ENCODE measurements at places on chromosomes 3 and 15.

GRCh38 chr3:74301056-74301455 lies 313.4 kb downstream of the CNTN3 start:
- no peak for DNase-seq

GRCh38 chr3:141178551-141178950 lies 53.1 kb upstream of the PXYLP1 start:
- no peak for DNase-seq

GRCh38 chr15:22780267-22780666 lies 6.2 kb upstream of the NIPA1 start:
- DNase-seq, result no peak

DNA sequence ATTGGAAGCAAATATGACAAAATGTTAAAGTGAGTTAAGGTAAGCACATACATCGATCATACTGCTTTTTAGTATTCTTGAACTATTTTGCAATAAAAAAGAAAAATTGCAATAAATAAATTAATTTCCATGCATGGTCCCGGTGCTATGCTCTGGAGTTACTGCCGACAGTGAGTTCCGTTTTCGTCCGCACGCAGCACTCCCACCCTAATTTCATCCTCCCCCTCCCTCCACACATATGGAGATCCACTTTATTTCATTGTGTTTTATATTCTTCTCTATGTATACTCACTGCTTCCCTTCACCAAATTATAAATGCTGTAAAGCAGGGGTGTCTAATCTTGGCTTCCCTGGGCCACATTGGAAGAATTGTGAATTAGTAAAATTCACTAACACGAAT lies 247.3 kb downstream of the THSD4 start:
- DNase-seq, result no peak

GRCh38 chr3:52046902-52047239 lies 9.5 kb downstream of the DUSP7 start:
- no peak for DNase-seq

DNA sequence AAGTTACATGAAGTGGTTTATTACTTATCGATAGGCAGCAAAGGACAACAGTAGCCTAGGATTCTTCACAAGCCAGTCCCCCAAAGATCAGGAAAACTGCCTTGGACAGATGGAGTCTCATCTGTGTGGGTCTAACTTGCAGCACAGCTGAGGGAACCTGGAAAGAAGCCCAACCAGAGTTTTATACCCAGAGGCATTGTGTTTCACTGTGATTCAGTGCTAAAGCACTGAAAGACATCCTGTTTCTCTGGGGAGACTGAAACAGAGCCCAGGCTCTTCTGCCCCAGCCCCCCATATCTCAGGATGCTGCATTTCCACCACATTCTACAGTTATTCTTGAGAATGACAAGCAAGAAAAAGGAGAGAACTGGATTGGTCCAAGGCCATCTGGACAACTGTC lies 48.2 kb upstream of the PYDC2 start:
- no peak for DNase-seq

DNA sequence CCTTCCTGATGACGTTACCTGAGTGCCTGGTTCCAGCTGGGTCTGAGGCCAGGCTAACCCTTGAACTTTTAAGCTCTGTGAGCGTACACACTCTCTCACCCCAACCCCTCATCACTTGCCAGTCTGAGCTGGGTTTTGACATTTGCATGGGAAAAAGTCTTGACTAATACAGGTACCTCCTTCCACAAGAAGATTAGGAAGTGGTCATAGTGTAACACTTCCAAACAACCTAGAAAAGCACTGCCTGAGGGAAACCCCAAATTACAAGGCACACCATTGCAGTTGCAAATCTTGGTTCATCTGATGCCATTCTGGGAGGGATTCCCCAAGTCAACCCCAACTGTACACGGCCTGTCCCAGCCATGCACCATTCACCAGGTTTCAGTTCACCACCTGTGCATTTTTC lies 499.8 kb downstream of the FOXP1 start:
- no peak for DNase-seq

GRCh38 chr15:64767203-64767602 lies 8.2 kb downstream of the RBPMS2 start:
- no peak for DNase-seq

DNA sequence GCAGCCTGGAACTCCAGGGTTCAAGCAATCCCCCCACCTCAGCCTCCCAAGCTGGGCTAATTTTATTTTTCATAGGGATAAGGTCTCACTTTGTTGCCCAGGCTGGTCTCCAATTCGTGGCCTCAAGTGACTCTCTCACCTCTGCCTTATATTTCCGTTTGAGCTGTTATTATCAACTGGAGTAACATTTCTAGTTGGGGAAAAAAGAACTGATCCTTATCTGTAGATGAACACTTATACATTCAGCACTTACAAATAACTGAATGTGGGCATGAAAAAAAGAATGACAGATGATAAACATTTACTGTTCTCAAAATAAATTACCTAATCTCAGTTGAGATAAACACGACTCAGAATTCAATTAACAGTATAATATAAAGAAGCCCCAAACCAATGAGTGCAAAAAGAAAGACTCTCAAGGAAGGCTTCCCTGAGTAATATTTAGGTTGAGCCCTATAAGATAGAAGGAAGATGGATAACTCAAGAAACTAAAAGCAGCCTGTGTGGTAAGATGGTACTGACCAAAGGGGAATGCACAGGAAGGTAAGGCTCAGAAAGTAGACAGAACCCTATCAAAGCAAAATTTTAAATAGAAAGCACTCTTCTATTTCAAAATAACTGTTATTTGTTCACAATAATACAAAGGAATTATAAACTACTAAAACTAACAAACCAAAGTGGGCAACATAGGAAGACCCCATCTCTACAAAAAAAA lies 11.8 kb downstream of the UBE3A start:
- DNase-seq, result no peak

DNA sequence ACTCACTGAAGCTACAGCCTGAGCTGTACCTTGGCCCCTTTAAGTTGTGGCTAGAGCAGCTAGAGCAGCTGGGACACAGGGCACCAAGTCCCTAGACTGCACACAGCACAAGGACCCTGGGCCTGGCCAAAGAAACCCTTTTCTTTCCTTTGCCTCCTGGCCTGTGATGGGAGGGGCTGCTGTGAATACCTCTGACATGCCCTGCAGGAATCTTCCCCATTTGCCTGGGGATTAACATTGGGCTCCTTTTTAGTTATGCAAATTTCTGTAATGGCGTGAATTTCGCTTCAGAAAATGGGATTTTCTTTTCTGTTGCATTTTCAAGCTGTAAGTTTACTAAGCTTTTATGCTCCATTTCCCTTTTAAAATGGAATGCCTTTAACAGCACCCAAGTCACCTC lies 611.2 kb upstream of the ARPP21 start:
- DNase-seq, result no peak

GRCh38 chr15:60591496-60592370 lies 112.8 kb upstream of the ICE2 start:
- DNase-seq, result no peak

DNA sequence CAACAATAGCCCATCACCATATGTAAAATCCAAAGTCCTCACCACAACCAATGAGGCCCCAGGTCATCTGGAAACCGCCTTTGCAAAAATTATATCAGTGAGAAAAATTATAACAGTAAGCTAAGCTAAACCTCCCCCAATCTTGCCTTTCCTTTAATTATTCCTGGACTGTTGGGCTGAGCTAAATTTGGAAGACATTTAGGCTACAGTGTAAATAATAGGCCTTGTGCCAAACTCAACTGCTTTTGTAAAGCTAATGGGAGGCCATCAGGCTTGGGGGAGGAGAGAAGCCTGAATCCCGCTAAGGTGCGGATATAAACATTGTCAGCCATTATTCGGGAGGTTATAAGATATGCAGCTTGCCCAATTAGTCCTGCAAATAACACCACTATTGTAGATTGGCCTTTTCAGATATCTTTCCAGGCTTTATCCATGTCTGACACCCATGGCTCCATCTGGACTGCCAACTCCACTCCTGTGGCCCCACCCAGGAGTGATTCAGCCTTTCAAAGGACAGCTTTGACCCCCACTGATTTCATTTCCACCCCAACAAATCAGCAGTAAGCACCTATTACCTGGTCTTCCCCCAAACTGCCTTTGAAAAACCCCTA lies 53.0 kb upstream of the CA12 start:
- no peak for DNase-seq

Measured in hematopoietic multipotent progenitor cell treated with erythropoietin and hydrocortisone succinate and interleukin-3 and kit ligand, for 17 days (in vitro differentiated cells).